Urinary bladder (tissue), 4 donors: ENCODE measurements at places on chromosomes 1 and 21. TPM values are rescaled to one million over a fixed set of nuclear protein-coding genes. Genes with fewer than 3 reads are reported as not detected.

PTPN22 gene
- polyA plus RNA-seq, result 1.2 TPM

DNA sequence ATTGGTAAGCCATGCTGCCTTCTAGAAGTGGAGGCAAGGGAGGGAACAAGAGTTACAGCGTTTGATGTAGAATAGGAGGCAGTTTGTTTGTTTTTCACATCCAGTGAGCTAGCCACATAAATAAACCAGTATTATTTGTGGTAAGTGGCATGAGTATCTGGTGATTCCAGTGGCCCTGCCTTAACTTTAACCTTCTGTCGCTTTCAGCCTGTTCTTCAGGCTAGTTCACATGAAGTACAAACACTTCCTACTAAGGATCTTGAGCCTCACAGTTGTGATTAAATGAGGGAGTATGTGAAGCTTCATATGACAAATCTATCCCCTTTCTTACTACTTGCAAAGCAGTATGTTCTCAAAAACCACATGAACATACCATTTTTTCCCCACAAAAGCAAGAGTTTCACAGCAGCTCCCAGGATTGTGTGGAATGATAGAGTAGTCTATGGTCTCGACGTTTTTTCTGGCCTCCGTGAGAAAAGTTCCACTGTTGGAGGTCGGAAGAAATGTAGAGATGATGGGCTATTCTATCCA lies 59.5 kb downstream of the PHACTR4 start:
- no peak for DNase-seq

- DNase-seq, result no peak
These were observed 74.7 kb downstream of the ALG6 start for GRCh38 chr1:63442141-63442475.

DNA sequence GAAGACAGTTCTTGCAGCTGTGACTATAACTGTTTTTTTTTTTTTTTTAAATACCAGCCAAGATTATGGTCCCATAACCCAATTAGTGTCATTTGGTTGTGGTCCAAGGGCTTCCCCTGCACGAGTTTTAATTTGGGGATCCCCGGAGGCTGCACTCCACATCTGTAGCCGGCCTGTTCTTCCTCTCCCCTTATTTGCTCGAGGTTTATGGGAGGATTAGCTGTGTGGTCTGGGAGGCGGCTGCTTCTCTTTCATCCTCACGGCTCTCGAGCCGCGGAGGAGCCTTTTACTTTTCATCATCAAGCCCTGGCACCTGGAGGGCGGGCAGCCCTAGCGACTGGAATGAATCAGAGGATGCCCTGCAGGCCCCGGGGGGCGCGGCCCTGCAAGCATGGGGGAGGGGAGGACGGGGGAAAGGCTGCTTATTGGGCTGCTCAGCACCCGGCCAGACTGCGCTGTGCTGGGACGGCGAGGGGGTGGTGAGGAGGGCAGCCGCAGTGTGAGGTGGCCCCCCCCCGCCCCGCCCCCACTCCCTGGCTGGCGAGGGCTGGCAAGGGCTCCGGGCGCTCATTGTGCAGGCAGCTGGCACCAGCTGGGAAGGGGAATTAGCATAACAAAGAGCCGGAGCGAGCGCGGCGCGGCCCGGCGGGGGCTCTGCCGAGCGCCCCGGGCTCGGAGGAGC lies 18.5 kb downstream of the SERTAD4 start:
- DNase-seq, result no peak

GRCh38 chr1:94013367-94013878 lies 104.2 kb upstream of the GCLM start:
- no peak for DNase-seq

GRCh38 chr1:223245411-223245810 lies 102.4 kb upstream of the TLR5 start:
- DNase-seq, result no peak
